Temporal lobe (tissue), 4 donors: ENCODE measurements at places on chromosomes 6 and 20. TPM values are rescaled to one million over a fixed set of nuclear protein-coding genes. Genes with fewer than 3 reads are reported as not detected.

The PIM1 gene
- 13.5 TPM for total RNA-seq

The RRBP1 gene
- 6.1 TPM for total RNA-seq

The NKAIN4 gene
- 9.6 TPM for total RNA-seq

The HLA-DPA1 gene
- 0.49 TPM for total RNA-seq

The NHLRC1 gene
- total RNA-seq = 1.2 TPM

The PACSIN1 gene
- 2.7 TPM for total RNA-seq

The UST gene
- total RNA-seq = 30.0 TPM

The KCNK5 gene
- 0.25 TPM for total RNA-seq

The FOXQ1 gene
- total RNA-seq = 1.7 TPM

The TFAP2A gene
- 0.25 TPM for total RNA-seq

The NEU1 gene
- 14.0 TPM for total RNA-seq

The KIF13A gene
- 14.5 TPM for total RNA-seq

The DNAH8 gene
- total RNA-seq = under 0.01 TPM

The CPNE5 gene
- total RNA-seq = 12.3 TPM

The DDAH2 gene
- 108 TPM for total RNA-seq

The GTSF1L gene
- total RNA-seq = not detected

The SIRT5 gene
- total RNA-seq = 12.8 TPM

The ECT2L gene
- 0.98 TPM for total RNA-seq

The PRIM2 gene
- total RNA-seq = 14.3 TPM

The PTCRA gene
- not detected for total RNA-seq

The LCA5 gene
- total RNA-seq = 11.3 TPM

The ERMARD gene
- total RNA-seq = 18.9 TPM

The GHRH gene
- not detected for total RNA-seq

The ZSCAN12 gene
- total RNA-seq = 15.2 TPM

The TMEM14B gene
- 41.6 TPM for total RNA-seq

The PI16 gene
- total RNA-seq = 0.25 TPM

The PDYN gene
- total RNA-seq = 4.9 TPM
